Right cardiac atrium (tissue), 5 donors: ENCODE measurements at places on chromosomes 2 and 18. TPM values are rescaled to one million over a fixed set of nuclear protein-coding genes. Genes with fewer than 3 reads are reported as not detected.

RNF103 gene
- total RNA-seq = 45.3 TPM

GRCh38 chr2:123915380-123915779 is 109.7 kb upstream of the CNTNAP5 start:
- no peak for DNase-seq

DNA sequence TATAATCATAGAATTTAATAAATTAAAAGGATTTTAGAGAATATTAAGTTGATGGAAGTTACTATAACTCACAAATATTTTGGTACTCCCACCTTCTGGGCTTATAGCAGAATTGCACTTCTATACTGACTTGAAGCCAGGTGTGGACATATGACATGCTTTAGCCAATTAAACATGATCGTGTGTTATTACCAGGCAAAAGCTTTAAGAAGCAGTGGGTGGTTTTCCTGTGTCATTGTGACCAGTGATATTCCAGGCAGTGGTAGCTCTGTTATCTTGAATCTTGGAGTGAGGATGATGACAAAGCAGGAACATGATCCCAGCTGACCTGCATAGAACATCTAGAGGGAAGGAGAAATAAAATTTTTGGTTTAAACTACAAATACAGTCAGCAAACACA is 370.9 kb upstream of the ZEB2 start:
- DNase-seq = no peak

CPO gene
- 0.42 TPM for total RNA-seq

DNA sequence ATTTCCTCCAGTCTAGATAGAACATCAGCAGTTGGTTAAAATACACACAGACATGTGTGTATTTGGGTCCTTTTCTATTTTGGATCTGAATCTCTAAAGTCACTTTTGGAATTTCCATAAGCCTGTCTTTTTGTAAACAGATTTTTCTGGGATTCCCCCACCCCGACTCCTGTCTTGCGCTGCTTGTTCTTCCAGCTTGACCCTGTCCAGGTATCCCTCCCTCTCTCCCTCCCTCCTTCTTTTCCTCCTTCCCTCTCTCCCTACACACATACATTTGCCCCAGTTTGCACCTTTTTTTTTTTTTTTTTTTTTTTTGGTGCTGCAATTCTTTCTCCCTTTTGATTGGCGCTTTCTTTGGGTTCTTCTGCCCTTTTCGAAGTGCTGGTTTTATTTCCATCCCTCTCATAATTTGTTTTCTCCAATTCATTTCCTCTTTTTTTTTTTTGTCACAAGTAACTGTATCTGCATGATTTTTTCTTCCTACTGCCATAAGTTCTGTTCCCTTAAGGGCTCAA is 114.8 kb upstream of the SERTAD2 start:
- no peak for DNase-seq

WDCP gene
- total RNA-seq = 7.3 TPM

GRCh38 chr2:190804182-190804795 is 76.3 kb upstream of the GLS start:
- DNase-seq = no peak

- peak; percentile 25 for DNase-seq
These were observed 39.4 kb downstream of the BMP10 start for GRCh38 chr2:68831686-68832232.

- DNase-seq = no peak
These were observed 125.7 kb downstream of the NBAS start for GRCh38 chr2:15435474-15435873.

DNA sequence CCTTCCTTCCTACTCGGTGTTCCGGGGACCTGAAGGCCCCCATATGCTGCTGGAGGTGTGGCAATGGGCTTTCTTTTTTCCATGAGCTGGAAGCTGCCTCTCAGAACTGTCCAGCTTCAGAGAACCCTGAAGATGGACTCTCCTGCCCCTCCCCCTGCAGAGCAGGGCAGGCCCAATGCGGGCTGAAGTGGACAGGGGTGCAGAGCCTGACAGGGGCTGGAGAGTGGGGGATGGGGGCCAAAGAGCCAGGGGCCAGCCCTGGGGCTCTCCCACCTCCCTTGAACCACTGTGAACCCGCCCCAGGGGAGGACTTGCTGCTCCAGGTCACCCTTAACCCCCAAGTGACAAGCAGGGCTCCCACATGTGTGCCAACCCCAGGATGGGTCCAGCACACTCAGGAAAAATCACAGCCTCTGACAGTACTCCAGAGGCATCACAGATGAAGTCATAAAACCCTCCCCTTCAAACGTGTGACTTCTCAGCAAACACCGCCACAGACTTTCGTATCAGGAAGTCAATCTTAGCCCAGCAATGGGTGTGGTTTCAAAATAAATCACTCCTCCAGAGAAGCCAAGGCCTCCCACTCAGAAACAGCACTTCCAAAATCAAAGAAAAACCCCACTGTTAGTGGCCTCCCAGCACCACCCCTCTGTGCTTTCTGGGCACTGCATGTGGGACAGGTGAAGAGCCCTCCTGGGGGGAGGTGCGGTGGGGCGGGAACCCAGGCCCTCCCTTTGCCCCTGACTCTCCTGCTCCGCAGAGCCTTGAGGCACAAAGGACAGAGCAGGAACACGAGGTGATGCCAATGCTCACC is 135.8 kb downstream of the HDAC4 start:
- DNase-seq = peak; percentile 72

DNA sequence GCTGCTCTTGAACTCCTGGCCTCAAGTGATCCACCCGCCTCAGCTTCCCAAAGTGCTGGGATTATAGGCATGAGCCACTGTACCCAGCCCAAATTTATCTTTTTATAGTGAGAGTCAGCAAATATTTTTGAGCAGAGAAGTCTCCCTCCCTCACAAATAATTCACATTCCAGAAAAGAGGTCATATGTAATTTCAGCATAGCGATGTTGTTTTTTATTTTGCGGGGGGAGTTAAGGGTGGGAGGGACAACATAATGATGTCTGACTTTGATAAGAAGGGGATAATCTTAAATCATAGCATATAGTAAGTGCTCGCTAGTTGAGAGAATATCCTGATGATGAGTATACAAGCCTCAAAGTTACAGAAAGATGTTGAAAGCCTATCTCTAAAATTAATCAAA is 1090.2 kb upstream of the ACVR2A start:
- no peak for DNase-seq

GKN1 gene
- not detected for total RNA-seq

- DNase-seq = no peak
These were observed 130.8 kb upstream of the ID2 start for GRCh38 chr2:8550937-8551621.

GRCh38 chr2:72694715-72695496 is 130.9 kb downstream of the EXOC6B start:
- DNase-seq = peak; percentile 72

DNA sequence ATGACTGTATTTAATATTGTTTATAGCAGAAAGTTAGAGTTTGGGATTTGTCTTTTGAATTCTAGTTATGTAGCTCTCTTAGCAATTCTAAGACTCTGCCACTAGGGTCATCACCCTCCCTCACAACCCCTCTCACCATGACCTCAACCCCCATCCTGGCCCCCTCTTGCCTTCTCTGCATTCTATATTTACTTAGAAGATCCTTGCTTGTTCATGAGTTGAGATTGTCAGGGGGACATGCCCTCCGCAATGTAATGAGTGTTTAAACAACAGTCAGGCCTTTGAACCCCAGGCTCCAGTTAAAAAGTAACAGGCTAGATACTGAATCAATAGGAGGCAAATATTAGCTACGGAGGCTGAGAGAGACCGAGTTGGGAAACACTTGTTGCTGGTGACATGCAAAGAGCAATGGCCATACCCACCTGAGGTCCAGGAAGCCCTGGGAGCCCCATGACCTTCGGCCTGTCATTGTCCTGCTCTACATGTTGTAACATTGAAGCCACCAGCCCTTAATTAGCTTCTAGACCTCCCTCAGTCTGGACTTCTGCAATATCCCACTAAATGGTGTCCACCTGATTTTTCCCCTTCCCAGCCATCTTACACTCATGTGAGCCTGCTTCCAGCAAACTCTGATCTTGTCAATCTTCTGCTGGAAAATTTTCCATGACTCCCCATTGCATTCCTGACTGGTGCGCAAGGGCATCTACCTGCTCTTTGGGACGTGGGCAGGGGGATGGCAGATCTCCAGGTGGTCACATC is 221.1 kb downstream of the ALPK2 start:
- DNase-seq = no peak

- no peak for DNase-seq
These were observed 7.7 kb upstream of the ALLC start for GRCh38 chr2:3650140-3650920.

DNA sequence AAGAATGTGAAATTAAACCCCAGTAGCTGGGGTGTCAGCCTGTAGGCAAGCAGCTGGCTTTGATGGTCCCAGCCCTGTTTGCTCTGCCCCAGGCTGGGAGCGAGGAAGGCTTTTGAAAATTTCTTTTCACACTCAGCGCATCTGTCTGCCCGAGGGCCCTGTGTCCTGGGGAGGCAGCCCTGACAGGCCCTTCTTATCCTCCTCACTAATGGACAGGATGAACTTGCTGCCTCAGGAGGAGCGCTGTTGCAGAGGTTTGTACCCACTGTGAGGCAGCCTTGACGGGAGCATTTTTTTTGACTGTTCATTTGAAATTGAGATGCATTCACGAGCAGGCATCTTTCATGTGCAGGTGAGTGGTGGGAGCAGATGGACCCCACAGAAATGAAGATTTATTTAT is 62.4 kb downstream of the SERPINB8 start:
- DNase-seq = no peak

RIT2 gene
- total RNA-seq = not detected

DNA sequence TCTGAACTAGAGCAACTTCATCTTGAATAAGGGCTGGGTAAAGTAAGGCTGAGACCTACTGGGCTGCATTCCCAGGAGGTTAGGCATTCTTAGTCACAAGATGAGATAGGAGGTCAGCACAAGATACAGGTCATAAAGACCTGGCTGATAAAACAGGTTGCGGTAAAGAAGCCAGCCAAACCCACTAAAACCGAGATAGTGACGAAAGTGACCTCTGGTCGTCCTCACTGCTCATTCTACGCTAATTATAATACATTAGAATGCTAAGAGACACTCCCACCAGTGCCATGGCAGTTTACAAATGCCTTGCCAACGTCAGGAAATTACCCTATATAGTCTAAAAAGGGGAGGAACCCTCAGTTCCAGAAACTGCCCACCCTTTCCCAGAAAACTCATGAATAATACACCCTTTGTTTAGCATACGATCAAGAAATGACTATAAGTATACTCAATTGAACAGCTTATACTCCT is 109.1 kb downstream of the FIGN start:
- DNase-seq = no peak

CDH2 gene
- 291 TPM for total RNA-seq

GRCh38 chr2:179252423-179252822 is 12.2 kb downstream of the SESTD1 start:
- DNase-seq = no peak

DNA sequence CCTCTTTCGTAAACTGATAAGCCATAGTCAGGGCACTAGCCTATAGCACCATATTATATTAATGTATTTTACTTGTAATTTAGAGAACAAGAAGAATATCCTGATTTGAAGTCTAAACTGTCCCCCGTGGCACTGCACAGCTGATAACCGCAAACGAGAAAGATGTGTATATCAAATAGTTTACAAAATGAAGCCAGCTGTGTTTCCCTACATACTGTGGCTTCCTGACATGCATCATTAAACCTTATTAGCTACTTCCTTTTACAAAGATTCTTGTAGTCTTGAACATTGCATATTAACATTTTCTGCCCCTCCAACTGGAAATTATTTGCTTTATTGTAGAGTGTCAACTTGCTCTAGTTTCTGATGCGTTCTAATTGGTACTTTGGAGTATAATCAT is 153.5 kb upstream of the NFATC1 start:
- no peak for DNase-seq

DNA sequence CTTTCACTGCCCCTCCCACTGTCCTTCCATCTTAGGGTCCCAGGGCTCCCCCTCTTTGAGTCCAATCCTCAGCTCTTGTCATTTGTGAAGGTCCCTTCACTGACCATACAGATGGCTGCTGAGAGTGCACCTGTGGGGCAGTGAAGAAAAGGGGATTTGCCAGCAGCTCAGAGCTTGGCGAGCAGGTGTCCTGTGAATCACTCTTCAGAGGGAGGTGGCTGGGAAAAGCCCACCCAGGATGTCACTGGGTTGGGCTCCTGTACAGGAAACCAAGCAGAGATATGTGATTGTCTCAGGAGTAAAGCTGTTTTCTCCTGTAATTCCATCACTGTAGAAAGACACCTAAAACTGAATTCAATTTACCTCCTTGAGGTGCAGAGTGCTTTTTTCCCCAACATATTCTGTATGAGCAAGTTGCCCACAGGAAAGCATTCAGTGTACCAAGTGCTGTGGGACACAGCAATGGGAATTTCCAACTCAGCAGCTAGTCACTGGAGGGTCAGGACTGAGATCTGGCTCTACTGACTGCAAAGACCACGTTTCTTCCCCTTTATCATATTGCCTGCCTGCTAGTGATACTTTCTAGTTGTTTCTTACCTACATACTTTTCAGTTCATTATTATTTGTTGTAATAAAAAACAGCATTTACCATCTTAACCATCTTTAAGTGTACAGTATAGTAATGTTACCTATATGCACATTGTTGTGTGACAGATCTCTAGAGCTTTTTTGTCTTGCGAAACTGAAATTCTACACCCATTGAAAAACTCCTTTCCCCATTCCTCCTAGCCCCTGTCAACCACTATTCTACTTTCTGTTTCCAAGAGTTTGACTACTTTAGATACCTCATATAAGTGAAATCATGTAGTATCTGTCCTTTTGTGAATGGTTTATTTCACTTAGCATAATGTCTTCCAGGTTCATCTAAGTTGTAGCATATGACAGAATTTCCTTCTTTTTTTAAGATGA is 239.1 kb downstream of the TSN start:
- no peak for DNase-seq

LPIN2 gene
- total RNA-seq = 14.9 TPM

THSD7B gene
- total RNA-seq = 0.14 TPM

DNA sequence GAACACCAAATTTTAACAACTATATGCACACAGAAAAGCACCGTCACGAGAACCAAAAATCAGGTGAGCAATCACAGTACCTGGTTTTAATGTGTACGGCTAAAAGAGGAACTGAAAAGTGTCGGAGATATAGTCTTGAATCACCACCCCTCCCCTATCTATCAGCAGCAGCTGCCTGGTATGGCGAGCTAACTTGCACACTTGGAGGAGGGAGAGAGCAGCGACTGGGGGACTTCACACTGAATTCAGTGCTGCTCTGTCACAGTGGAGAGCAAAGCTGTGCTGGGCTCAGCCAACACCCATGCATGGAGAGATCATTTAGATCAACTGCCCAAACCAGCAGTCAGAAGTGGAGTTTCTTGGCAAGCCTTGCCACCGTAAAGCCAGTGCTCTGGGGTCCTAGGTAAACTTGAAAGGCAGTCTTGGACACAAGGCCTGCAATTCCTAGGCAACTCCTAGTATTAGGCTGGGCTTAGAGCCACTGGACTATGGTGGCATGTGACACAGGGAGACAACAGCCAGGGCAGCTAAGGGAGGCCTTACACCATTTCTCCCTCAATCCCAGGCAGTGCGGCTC is 89.2 kb upstream of the CD226 start:
- DNase-seq = no peak

GRCh38 chr18:54382733-54383252 is 25.1 kb downstream of the C18orf54 start:
- no peak for DNase-seq

DNA sequence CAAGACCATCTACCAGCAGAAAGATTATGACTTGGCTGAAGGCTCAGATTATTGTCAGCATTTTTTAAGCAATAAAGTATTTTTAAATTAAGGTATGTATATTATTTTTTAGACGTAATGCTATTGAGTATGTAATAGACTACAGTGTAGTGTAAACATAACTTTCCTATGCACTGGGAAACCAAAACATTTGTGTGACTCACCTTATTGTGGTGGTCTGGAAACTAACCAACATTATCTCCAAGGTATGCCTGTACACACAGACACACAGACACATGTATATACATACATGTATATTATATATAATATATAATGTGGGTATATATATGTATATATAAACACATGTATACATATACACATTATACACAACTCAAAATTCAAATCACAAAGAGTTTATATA is 9.1 kb upstream of the TMEFF2 start:
- no peak for DNase-seq
